NCI-H187 treated with DMSO at 0.1 percent for 48 hours (cell line): ENCODE measurements at places on chromosomes 6 and 20.

DNA sequence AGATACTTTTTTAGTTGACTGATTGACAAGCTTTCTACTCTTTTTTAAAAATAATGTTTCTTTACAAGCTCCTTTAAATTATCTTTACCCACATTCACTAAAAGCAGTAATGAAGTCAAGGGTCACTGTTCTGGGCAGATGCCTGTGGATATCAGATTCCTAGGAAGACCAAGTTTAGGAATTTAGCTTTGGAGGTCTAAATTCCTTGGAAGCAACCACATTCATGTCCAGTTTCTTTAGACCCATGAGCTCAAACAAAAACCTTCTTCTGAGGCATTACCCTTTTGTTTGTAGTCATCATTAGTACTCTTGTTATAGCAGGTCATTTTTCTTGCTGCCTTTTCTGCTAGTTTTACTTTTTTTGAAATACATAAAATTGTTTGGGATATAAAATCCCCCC lies 462.9 kb upstream of the JAG1 start:
- no peak for DNase-seq

GRCh38 chr6:44558832-44559251 lies 171.3 kb downstream of the CDC5L start:
- no peak for DNase-seq

DNA sequence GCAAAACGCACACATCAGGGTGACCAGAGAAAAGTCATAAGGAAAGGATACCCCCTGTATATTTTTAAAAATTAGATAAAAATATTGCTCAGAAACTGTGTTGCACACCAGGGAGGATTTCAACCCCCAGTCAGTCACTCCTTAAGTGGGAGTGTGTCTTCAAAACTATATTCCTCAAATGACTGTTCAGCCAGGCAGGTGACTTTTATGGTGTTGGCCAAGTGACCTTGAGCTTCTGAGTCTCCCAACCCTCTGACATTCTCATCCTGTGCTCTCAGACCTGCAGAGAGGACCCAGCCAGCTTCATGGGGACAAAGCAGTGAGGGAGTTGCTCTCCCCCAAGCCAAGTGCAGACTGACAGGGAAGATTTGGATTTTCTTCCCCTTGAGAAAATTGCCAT lies 311.9 kb upstream of the JARID2 start:
- no peak for DNase-seq

DNA sequence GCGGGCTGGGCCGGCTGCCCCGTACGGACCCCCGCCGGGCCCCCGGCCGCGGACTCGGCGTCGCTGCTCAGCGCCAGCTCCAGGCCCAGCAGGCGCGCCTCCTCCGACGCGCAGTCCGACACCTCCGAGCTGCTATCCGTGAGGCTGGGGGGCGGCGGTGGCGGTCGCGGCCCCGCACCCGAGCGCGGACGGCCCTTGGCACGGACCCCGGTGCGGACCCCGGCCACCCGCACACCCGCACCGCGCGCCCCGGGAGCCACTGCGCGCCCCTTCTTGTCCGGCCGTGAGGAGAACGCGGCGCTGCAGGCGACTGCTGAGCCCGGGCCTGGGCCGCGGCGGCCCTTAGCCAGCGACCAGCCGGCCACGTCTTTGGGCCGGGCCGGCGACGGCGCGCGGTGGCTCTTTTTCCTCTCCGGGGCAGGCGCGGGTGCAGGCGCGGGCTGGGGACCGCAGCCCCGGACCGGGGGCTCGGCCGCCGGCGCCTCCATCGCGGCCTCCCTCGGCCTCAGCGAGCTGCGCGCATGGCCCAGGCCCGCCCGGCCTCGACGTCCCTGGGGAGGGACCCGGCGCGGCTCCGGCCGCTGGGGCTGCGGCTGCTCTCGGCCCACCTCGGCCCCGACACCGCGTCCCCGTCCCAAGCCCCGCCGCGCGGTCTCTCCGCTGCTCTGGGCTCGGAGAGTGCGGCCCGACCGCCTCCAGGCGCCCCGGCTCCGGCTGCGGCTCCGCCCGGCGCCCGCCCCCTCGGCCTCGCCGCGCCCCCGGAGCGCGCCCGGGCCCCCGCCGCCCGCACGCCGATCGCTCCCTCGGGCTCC lies 12.9 kb upstream of the TLDC2 start:
- no peak for DNase-seq

- no peak for DNase-seq
These were observed 332.0 kb downstream of the BTBD9 start for GRCh38 chr6:38307740-38308139.

GRCh38 chr6:51265426-51265825 lies 446.8 kb downstream of the TFAP2B start:
- no peak for DNase-seq

DNA sequence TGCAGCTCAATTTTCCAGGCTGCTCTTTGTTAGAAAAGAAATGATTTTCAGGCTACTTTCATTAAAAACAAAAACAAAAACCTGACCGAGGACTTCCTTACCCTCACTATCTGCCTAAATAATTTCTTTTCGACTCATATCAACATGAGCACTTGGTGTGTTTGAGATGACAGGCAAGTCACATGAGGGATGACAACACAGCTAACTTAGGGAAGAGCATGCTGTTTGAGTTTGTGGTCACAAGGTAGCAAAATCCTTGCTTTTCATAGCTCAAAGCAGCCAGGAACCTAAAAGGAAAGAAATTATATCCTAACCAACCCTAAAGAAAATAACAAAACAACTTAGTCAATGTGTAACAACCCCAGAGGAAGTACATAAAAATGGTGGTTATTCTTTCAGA lies 459.5 kb downstream of the KIF16B start:
- no peak for DNase-seq

DNA sequence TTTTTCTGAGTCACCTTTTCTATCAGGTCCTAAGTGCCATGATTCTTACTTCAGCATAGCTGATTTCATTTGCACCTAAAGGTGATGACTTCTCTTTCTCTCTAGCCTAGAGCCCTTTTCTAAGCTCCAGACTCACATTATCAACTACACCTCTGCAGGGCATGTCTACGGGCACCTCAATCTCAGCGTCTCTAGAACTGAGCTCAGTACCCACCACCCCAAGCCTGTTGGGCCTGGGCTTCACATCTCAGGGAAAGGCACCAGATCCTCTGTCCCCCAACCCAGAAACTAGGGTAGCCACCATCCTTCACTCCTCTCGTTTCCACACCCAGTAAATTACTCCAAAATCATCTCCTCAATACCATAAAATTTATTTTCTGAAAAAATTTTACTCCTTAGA lies 10.6 kb upstream of the PLCG1 start:
- no peak for DNase-seq

GRCh38 chr6:73452107-73452461 lies at the start of gene CGAS:
TSS of gene CGAS (minus strand) at chr6:73452297. CDS start at chr6:73452181, 116 bp downstream.
- DNase-seq: no peak

DNA sequence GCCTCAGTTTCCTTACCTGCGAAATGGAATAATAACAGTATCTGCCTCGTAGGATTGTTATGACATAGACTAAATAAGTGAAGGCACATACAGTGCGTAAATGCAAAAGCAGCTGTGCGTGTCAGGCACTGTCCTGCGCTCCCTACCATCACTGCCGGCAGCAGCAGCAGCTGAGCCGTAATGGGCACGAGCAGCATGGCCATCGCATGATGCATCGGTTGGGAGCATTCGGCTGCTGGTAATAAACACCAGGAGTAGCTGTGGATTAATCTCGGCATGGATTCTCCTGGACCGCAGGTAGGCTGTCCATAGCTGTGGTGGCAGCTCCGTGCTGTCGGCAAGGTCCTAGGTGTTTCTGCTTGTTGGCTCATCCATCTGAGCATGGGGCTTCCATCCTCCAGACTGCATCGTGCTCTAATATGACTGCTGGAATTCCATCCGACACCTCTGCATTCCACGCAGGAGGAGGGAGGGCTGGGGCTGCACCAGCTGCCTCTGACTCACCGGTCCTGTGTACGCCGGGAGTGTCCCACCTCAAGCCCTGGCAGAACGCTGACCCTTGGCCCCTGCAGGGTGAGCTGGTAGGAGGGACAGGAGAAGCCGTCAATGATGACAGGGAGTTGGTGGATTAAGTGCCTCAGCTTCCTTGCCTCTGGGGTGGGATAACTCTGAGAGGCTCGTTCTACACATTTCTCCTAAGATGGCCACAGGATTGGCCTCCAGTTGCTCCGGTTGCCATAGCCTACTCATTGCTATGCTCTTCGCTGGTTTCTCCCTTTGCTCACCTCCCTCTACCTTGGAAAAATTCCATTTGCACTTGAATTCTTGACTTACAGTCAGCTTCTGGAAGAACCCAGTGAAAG lies 100.9 kb upstream of the PMEPA1 start:
- no peak for DNase-seq

DNA sequence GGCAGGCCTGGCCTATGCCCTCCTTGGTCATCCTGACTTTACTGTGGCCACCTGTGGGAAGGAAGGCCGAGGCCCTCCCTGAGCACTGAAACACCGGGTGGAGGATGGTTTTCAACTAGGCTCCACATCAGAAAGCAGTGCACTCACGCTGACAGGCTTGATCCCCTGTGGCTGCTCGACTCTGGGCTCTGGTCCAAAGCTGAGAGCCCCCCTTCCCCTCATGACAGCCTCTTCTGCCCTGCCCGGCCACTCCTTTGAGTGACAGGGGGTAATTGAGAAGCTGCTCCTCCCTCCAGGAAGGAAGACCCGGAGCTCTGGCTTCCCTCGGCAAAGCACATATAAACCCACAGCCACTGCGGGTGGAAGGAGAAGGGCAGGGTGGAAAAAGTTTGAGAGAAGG lies 43.6 kb downstream of the MUC22 start:
- DNase-seq: no peak

GRCh38 chr20:3296261-3297078 lies 57.5 kb upstream of the SLC4A11 start:
- DNase-seq: no peak
